ENCODE measurements at places on chromosomes 11 and 22. TPM values are rescaled to one million over a fixed set of nuclear protein-coding genes. Genes with fewer than 3 reads are reported as not detected.

LRP4 gene
- 9.6 TPM for total RNA-seq

CYB5R2 gene
- total RNA-seq, result not detected

CYTH4 gene
- not detected for total RNA-seq

KRTAP5-4 gene
- not detected for total RNA-seq

DDTL gene
- not detected for total RNA-seq

POLR3H gene
- 23.8 TPM for total RNA-seq

TRPC6 gene
- total RNA-seq, result not detected

DNAJB7 gene
- not detected for total RNA-seq

OVOL1 gene
- total RNA-seq, result not detected

MLC1 gene
- not detected for total RNA-seq

PGA5 gene
- total RNA-seq, result 18.1 TPM

CASP1 gene
- 2.2 TPM for total RNA-seq

YPEL4 gene
- total RNA-seq, result 2.2 TPM

PDGFD gene
- total RNA-seq, result not detected

FXYD2 gene
- not detected for total RNA-seq

UPB1 gene
- total RNA-seq, result not detected

ADM2 gene
- total RNA-seq, result 0.67 TPM

JOSD1 gene
- 59.4 TPM for total RNA-seq

PRSS23 gene
- total RNA-seq, result 105 TPM

OR10G8 gene
- total RNA-seq, result not detected

P4HA3 gene
- 0.42 TPM for total RNA-seq

REXO2 gene
- total RNA-seq, result 98.0 TPM

GPHA2 gene
- total RNA-seq, result not detected

CREB3L1 gene
- 23.6 TPM for total RNA-seq

BBOX1 gene
- total RNA-seq, result not detected

UVRAG gene
- total RNA-seq, result 9.2 TPM

OR52E8 gene
- not detected for total RNA-seq

PATE2 gene
- not detected for total RNA-seq

OR52N2 gene
- total RNA-seq, result not detected

APLNR gene
- total RNA-seq, result 0.05 TPM

DGKZ gene
- 129 TPM for total RNA-seq

H19 gene
- total RNA-seq, result 10,998 TPM

INPP5J gene
- total RNA-seq, result 0.57 TPM

YPEL1 gene
- total RNA-seq, result 7.8 TPM

ADAMTS15 gene
- total RNA-seq, result 1.8 TPM

OR5F1 gene
- not detected for total RNA-seq

NXPE4 gene
- not detected for total RNA-seq

ARAP1 gene
- 62.2 TPM for total RNA-seq
